GM04503 (cell line): ENCODE measurements at places on chromosomes 1 and 21.

DNA sequence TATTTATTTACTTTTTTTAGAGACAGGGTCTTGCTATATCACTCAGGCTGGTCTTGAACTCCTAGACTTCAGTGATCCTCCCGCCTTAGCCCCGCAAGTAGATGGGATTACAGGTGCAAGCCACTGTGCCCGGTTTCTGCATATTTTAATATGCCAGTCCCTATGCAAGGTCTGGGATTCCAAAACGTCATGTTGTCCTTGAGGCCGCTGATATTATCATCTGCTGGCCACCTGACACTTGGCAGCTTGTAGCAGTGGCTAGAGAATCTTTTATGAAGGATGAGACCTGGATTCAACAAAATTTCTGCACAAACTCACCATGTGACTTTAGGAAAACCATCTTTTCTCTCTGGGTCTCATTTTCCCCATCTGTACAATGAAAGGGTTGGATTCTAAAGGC, 32.9 kb upstream of the OSBPL9 start:
- no peak for DNase-seq

DNA sequence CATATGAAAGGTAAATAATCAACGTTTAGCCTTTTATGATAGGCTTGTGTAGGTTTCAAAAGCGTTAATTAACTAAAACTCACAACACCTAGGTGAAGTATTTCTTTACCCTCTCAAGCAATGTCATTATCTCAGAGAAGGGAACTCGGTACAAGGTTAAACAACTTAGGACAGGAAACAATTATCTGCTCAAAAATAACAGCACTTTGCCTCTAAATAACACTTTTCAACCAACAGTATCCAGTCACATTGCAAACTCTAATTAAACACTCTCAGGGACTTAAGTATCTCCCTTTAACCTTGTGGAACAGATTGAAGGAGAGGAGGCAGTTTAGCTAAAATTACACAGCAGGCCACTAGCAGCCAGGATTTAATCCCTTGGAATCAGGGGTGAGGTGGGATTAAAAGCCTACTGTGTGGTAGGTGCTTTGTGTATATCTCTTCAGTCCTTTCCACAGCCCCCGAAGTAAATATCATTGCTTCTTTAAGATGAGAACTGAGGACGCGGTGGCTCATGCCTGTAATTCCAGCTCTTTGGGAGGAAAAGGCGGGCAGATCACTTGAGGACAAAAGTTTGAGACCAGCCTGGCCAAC, 5.2 kb upstream of the AKNAD1 start:
- DNase-seq = no peak

GRCh38 chr1:165173818-165174217, 182.7 kb downstream of the LMX1A start:
- no peak for DNase-seq

DNA sequence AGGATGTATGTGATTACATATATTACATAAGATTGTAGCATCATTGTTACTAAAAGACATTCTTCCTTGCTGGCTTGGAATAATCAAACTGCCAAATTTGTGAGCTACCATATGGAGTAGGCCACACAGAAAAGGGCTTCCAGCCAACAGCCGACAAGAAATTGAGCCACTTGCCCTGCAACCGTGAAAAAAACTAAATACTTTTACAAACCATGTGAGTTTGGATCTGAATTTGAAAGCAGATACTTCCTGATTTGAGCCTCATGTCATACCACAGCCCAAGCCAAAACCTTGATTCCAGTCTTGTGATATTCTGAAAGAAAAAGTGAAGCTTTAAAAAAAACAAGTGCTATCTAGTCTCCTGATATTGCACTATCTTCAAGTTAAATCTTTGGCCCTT, 55.6 kb upstream of the PRMT6 start:
- DNase-seq = no peak

DNA sequence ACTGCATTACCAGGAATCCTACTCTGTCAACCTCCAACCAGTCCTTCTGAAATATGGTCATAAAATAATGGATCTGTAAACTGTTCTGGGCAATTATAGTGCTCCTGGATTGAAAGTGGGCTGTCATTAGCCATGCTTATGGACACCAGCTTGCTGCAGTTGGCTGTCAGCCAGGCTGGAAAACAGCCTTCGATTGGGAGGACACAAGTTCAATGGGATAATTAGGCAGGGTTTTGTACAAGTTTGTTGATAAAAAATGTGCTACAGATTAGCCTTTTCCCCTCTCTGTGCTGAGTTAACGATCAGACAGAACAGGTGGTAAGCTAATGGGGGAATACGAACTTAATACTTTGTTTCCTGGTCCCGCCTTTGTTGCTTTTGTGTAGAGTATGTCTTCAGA, 413.9 kb downstream of the DUSP10 start:
- no peak for DNase-seq

DNA sequence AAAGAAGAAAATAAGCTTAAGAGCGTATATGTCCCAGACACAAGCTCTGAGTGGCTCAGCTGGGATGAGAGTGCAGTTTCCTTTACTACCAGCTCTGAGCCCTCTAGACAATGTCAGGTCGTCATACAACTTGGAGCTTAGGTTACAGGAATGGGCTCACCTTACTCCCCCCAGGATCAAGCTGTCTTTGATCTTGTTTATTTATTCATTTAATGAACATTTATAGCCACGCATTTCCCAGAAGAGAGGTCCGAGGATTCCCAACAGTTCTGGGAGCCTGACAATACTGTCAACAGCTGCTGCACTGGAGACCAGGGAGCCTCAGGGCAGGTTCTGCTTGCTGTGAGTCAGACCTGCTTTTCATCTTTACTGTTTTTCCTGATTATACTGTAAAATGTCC, 378.9 kb downstream of the PLPP3 start:
- DNase-seq = no peak

GRCh38 chr21:20997311-20997635, 936 bp upstream of the NCAM2 start:
- DNase-seq = no peak

- no peak for DNase-seq
Observed at GRCh38 chr1:41950820-41951219, 32.1 kb upstream of the HIVEP3 start.

DNA sequence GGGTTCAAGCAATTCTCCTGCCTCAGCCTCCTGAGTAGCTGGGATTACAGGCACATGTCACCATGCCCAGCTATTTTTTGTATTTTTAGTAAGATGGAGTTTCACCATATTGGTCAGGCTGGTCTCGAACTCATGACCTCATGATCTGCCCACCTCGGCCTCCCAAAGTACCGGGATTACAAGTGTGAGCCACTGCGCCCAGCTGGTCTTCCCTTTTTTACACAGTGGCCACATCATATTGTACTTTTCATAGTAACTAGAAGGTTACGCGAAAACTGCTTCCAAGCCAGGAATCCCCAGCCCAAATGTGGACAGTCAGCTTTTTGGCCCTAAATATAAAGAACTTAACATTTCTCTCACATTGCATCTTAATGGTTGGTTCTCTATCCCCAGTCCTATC, 4.2 kb downstream of the VASH2 start:
- no peak for DNase-seq

DNA sequence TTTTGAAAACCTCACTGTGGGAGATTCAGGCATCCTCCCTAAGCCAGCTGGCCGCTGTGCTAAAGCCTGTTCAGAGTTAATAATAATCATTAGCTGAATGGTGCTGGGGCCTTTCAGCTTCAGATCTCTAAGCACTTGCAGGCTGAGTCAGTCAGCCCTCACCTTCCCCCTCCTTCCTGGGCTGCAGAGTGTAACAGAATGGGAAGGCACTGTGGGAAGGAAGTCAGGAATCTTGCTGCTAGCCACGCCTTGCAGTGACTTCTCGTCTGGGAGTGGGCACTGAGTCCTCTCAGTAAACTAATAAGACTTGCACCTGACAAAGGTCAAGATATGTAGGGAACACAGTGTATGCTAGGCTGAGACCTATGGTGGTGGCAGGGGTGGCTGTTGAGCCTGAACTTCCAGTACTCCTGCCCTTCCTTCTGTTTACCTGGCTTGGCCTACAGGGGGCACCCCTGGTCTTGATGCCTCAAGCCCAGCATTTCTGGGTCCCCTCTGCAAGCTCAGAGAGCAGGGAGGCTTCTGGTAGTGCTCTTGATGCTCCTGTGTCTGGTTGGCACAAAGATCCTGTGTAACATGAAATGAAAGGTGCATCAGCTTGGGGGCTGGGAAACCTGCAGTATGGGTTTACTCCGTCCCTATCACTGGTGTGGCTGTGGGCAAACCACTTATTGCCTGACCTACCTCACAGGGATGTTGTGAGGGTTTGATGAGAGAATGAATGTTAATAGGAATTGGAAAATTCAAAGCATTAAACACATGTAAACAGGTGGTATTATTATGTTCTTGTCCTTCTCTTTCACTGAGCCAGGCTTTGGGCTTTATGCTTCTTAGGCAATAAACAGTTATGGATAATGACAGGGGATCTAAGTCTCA, 6.0 kb downstream of the CYB561D1 start:
- no peak for DNase-seq

GRCh38 chr1:87149241-87150041, 179.2 kb upstream of the LMO4 start:
- peak; percentile 31 for DNase-seq

DNA sequence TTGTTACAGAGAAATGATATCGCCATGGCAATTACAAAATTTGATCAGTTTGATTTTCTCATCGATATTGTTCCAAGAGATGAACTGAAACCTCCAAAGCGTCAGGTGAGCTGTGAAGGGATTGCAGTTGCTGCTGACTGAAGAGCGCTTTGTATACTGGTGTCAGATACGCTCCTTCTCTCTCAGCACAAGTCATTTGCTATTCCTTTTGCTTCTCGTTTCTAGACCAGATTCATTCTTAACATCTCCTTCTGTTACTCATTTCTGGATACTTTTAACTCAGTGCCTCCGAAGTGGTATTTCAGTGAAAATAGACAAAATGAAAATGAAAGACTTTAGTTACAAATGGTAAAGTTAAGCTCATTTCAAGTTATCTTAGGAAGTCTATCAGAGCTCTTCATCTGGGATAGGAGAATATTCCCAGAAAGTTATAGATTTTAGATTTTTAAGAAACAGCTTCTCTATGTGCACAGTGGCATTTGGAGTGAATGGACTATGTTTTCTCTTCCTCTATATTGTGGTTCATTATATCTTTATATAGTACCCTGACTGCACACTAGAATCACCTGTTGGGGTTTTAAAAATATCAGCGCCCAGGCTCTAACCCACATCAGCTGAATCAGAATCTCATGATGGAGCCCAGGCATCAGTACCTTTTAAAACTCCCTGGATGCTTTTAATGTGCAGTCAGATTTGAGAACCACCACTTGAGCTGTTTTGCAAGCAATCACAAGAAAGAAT, 30.3 kb upstream of the KCNQ4 start:
- no peak for DNase-seq

DNA sequence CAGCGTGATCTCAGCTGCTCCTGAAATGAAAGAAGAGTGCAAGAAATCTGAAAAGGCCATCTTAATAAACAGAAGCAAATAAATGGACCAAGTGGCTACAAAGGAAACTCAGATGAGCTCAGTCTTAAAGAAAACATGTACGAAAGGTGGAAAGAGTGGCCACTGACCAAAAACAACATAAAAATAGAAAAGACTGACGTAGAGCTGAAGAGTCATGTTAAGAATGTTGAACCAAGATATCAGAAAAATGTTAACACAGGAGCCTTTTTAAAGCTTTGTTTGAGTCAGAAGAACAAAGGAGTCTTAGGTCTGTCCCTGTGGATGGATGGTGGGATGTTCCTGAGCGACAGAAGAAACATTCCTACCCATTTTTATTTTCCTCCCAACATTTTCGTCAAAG, 30.8 kb upstream of the ZNF648 start:
- no peak for DNase-seq

GRCh38 chr1:166165661-166166328, 1.0 kb downstream of the FAM78B start:
- DNase-seq = no peak

- no peak for DNase-seq
Observed at GRCh38 chr1:241707442-241707841, 55.4 kb downstream of the WDR64 start.

- DNase-seq = no peak
Observed at GRCh38 chr21:41481191-41481590, 26.8 kb downstream of the TMPRSS2 start.

- no peak for DNase-seq
Observed at GRCh38 chr1:118484893-118485292, 299.9 kb upstream of the SPAG17 start.

DNA sequence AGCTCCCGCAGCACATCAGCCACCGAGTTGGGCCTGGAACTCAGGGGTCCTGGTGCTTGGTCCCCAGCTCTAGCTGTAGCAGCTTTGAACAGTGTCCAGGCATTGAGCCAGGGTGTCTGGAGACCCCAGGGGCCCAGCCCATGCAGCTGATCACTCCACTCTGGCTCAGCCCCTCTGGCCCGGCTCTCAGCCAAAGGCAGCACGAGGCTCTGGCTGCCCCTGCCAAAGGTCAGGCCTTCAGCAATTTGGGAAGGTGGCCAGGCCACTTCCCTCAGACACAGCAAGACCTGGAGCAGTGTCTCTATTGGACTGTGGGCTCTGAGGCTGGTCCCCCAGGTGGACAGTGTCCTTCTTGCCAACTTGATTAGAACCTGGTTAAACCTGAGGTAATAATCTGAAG, 34.4 kb upstream of the RNF19B start:
- no peak for DNase-seq
